ENCODE measurements at places on chromosomes 5 and 9. TPM values are rescaled to one million over a fixed set of nuclear protein-coding genes. Genes with fewer than 3 reads are reported as not detected.

The BARX1 gene
- total RNA-seq = 0.20 TPM

The PGM5 gene
- not detected for total RNA-seq

The CACNA1B gene
- not detected for total RNA-seq

The ZNF618 gene
- 0.15 TPM for total RNA-seq

The GRXCR2 gene
- not detected for total RNA-seq

DNA sequence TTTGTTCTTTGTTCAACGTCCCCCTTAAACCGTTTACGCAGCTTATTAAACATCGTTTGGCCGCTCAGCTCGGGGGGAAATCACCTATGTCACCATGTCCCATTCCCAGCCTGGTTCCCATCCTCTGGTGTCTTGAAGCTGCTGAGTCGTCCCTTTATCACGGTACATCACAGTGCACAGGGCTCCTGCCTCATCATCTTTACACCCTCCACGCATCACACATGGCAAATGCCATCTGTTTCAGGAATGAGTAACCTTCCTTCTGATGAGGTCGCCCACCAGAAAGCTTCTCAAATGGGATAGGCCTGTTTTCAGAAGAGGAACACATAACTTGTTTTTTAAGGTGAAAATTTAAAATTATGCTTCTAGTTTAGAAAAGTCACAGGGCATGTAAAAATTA lies 7.9 kb upstream of the LHX6 start:
- H3K4me1 ChIP-seq = no peaks in the 10 kb centered on the region
- no peak overlapping the region for H3K4me3 ChIP-seq
- H3K27me3 ChIP-seq = peaks cover 11% of the 10 kb centered on the region
- peaks cover 13% of the 10 kb centered on the region for H3K36me3 ChIP-seq

The EXOC3 gene
- total RNA-seq = 68.8 TPM

- no peaks in the 10 kb centered on the region for H3K36me3 ChIP-seq
- H3K4me3 ChIP-seq = no peak overlapping the region
- H3K27ac ChIP-seq = no peak overlapping the region
- no peaks in the 10 kb centered on the region for H3K4me1 ChIP-seq
Measured at GRCh38 chr9:83440641-83441040, 97.6 kb downstream of the FRMD3 start.

The MSMP gene
- not detected for total RNA-seq
